ENCODE measurements at places on chromosomes 2 and 18.
A peak's percentile ranks its signal among the peaks of the same experiment; 100 is the strongest.

DNA sequence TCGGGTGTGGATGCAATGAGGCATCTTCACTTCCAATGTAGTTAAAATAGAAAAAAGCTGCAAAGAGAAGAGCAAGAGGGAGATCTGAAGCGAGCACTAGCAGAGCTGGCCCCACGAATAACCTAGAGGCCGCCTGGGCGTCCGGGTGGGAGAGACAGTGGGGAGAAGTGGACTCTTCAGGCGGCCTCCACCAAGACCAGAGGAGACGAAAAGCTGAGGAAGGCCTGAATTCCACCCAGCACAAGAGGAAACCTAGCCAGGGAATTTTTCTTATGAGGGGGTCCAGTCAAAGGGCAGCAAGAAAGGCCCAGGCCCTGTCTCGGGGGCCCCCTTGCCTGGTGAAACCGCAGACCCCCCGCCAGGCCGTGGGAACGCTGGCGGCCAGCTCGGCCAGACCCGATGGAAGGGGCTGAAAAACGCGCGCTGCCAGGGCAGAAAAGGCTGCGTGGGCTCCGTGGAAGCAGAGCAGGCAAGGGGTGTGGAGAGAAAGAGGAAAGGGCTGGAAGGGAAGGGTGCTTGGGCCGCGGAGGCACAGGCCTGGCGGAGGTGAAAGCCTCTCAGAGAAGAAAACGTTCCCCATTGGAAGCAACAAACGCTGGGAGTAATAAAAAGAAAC lies 69.2 kb downstream of the KCTD1 start:
- DNase-seq, result no peak

DNA sequence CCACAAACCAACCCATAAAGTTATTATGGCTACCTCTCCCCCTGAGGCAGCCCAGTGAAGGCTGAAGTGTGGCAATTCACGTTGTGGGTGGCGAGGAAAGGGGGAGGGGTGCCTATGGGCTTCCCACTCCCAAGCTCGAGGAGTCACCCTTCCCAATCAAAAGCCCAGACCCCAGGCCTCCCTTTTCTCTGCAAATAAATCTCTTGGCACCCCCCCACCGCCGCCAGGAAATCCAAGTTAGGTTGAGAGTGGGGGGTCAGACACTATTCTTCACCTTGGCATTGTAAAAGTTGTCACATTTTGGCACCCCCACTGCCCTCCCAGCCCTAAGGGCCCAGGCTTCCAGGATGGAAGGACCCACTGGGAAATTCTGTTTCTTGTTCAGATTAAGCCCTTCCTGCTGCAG lies 6.9 kb downstream of the ANKRD53 start:
- no peak for DNase-seq

DNA sequence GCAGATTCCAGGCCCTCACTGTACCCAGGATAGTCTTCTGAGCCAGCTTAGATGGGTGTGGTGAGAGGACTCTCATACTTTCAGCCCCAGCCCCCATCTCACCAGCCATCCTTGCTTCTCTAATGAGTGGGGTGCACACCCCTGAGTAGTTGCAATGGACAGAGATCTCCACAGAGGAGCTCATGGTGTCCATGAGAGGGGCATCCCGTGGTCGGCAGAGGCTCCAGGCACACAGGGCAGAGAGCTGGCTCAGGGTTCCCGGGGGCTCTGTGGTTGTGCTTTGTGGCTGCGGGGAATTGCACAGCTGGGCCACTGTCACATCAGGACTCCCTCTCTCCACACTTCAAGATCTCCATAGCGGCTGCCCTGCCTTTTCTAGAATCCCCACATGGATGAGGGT lies 226.0 kb upstream of the PXDN start:
- DNase-seq, result no peak

GRCh38 chr18:2939317-2939716 lies 73.6 kb downstream of the LPIN2 start:
- no peak for DNase-seq

- DNase-seq, result no peak
These were observed 71.2 kb downstream of the SLC9A4 start for GRCh38 chr2:102544182-102544581.

- no peak for DNase-seq
These were observed 463.9 kb upstream of the HS6ST1 start for GRCh38 chr2:128782411-128783192.

DNA sequence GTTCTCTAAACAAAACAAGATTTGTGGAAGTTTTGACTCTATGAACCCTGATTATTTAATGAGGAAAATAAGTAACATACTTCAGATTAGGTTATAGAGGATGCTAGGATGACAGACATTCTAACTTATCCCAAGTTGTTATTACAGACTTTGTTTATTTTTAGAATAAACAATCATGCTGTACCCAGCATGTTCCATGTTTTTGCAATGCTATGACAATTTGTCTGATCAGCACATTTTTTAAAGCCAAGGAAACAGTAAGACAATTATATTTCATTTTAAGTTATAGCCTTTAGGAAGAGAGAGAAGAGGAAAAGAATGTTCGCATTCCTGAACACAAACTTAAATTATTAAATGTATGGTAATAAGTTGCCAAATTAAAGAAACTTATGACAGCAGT lies 119.8 kb downstream of the KYNU start:
- DNase-seq, result no peak

DNA sequence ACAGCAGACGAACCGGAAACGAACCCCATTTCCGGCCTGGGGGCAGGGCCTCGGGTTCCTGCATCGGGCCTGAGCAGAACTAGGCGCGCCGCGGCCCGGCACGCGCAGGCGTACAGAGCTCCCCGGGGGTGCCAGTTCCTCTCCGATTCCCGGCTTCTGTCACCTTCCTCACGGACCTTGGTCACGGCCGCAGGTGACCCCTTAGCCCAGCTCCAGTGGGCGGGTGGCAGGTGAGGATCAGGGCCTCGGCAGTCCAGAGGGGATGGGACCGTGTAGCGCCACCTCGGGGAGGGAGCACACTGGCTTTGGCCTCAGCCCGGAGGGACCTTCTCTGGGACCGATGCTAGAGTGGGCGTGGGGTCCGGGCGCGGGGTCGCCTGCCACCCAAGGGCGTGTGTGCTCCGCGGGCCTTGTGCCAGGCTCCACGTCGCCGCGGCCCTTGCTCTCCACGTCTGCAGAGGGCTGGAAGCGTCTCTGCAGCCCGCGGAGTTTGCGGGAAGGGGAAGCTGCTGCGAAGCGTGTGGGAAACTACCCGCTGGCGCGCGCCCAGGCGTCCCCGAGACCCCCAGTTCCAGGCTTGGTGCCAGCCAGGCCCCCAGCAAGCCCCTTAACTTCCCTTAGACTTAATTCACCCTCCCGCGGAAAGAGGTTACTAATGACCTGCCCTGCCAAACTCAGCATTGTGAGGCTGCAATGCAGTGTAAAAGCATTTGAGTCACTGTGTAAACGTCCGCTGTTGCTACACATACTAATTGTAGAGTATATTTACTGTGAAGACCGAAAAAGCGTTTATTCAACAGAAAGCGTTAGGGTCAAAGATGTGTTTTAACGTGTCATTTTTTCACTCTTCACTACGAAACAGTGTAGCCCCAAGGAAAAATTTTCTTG lies at the start of gene TRAPPC12:
Gene TRAPPC12 (plus strand): TSS at position 48 of the 888 bp plus-strand sequence. CDS start 7,930 bp downstream, outside the sequence.
- DNase-seq, result peak; percentile 90

- no peak for DNase-seq
These were observed 68.9 kb downstream of the MEX3C start for GRCh38 chr18:51128533-51128932.

DNA sequence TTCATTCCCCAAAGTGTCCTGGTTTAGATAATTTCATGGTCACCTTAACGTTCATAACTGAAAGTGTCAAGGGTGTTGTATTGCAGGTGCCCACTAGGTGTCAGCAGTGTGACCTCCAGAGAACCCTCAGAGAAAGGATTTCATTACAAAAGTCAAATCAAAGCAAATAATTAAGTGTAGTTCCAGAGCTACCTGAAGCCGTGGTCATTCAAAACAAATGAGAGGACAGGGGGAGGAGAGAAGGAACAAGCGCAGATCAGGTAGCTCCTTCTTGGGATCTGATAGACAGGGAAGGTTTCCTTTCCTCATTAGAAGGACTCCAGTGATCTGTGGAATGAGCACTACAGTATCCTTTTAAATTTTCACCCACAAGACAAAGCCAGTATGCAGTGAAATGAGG lies at the start of gene SLC9A4:
Gene SLC9A4 (plus strand): TSS at position 207 of the 400 bp plus-strand sequence. CDS start 534 bp downstream, outside the sequence.
- peak; percentile 63 for DNase-seq

GRCh38 chr2:195477996-195478382 lies 179.0 kb upstream of the SLC39A10 start:
- no peak for DNase-seq

GRCh38 chr2:3557639-3558204 lies 411 bp downstream of the RNASEH1 start:
- no peak for DNase-seq

GRCh38 chr2:222240676-222241049 lies 58.1 kb downstream of the PAX3 start:
- DNase-seq, result no peak

- no peak for DNase-seq
These were observed 18.2 kb upstream of the MGAT5 start for GRCh38 chr2:134235510-134236144.

- DNase-seq, result no peak
These were observed 63.8 kb downstream of the STRN start for GRCh38 chr2:36902385-36903120.

DNA sequence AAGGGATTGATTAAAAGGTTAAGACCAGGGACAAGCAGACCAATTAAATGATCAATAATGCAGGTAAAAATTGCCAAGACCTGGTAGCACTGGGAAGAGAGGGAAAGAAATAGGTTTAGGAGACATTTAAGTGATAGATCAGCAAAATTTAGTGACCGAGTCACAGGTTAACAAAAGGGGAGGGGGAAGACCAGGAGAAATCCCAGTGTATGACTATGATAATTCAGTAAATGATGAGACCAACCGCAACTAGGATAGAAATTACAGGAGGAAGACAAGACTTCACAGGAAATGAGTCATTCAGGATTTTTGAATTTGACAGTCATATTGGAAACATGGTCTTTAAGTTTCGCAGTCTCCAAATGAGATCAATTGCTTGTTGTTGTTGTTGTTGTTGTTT lies 62.9 kb downstream of the COBLL1 start:
- peak; percentile 69 for DNase-seq

DNA sequence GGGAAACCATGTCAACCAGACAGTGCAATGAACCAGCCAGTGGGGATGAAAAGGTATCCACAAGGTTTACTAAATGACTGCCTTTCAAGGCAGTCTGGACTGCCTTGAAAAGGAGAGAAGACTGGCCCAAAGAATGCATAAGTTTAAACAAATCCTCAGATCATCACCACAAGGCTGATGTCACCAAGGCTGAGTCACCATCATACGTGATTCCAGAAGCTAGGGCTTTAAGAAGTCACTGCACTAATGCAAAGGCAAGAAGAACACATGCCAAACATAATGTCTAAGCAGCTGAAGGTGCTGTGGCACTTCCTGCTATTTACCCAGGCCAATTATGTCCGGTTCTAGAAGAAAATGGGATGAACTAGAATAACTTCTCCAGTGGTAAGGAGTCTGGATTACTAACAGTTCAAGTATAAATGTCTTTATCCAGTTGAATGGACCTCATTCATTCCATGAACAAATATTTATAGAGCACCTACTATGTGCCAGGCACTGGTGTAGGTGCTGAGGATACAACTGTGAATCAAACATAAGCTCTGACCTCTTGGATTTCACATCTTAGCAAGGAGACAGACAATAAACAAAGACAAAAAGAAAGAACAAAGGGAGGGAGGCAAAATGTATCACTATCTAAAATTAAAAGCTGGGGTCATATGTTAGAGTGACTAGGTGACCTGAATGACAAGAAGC lies 37.6 kb upstream of the ONECUT2 start:
- DNase-seq, result peak; percentile 6

- DNase-seq, result no peak
These were observed 141.9 kb upstream of the ACAA2 start for GRCh38 chr18:49955263-49955662.

- no peak for DNase-seq
These were observed 396.9 kb upstream of the LRATD1 start for GRCh38 chr2:14235667-14236066.

- DNase-seq, result no peak
These were observed 28.5 kb upstream of the HS6ST1 start for GRCh38 chr2:128347171-128347558.

GRCh38 chr2:10145519-10146357 lies 23.2 kb downstream of the RRM2 start:
- DNase-seq, result no peak

GRCh38 chr2:13121096-13121495 lies 404.4 kb downstream of the TRIB2 start:
- DNase-seq, result no peak

GRCh38 chr18:26978812-26979341 lies 113.4 kb upstream of the AQP4 start:
- DNase-seq, result no peak

DNA sequence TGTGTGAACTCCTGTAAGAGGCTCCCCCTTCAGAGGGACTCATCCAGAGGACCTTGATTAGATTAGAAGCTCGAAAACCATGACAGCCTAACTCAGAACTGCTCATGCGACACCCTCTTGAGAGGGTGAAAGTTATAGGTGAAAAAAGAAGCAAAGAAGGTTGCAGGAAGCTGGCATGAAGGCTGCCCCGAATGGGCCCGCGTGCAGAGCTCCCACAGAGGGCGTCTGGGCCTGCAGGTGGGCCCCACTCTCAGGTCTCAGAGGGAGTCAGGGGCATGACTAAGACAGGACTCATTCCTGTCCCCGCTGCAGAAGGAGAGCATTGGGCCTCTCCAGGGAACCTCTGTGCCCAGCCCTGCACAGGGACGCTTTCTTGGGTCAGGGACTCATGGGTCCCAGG lies 235.4 kb downstream of the EIPR1 start:
- no peak for DNase-seq

GRCh38 chr2:118119158-118119727 lies 31.0 kb downstream of the INSIG2 start:
- no peak for DNase-seq

GRCh38 chr2:76870581-76870980 lies 651.6 kb downstream of the LRRTM4 start:
- DNase-seq, result no peak

DNA sequence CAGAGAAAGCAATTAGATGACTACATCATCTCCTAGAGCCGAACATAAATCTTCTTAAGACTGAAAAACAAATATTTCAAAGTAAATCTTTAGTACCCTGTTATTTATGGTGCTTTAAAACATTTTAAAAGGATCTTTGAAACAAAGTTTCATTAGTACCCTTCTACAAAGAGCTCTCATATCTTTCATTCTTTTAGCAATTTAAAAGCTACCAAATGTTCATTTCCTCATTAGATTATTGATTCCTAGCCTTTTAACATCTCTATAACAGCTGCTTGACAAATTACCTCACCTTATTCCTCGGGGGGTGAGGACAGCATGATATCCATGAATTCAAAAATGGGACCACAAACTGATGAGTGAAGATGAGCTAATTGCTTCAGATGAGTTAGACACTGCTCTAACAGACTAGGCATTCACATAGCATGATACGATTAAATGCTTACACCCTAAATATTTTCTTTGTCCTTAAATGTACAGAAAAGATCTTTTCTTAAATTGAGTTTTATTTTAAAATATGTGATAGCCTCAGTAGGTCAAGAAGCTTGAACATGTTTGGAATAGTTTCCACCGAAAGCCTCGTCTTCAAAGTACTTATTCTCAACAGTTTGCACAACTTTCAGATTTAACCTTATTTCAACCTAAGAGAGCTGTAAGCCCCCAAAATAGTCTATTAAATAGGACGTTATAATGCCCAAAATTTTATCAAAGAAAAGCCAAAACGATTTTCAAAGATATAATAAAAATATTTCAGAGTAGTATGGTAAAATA lies 2.1 kb downstream of the ATAD2B start:
- DNase-seq, result no peak

Data from suppressor macrophage treated with lipopolysaccharide for 1 hour (primary cell).